ENCODE measurements at places on chromosomes 1 and 21. TPM values are rescaled to one million over a fixed set of nuclear protein-coding genes. Genes with fewer than 3 reads are reported as not detected.
A peak's percentile ranks its signal among the peaks of the same experiment; 100 is the strongest.

DNA sequence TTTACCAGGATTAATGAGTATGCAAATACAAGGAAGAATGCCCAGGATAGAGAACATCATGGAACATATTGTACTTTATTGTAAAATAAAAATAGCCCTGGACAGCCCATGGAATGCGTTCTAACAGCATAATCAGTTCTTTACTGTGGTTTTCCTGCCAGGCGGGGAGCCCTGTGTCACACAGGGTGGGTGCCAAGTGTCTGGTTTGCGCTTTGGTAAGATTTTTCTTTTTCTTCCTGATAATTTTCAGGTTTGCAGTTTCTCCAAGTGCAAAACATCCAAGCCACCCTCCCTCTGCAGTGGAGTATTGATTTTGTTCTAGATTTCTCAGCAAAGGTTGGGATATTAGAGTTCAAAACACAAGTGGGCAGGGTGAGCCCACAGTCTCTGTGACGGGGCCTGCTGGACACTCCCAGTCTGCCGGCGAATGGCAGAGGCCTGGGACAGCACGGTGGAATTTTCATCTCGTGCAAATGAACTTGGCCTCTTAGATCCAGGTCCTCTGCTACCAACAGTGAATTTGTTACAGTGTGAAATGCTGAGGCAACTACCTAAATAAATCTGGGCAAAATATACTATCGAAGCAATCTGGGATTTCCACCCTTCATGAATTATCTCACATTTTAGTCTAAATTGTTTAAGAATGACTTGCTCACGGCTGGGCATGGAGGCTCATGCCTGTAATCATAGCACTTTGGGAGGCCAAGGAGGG is 15.6 kb upstream of the KCNJ15 start:
- DNase-seq = no peak

DNA sequence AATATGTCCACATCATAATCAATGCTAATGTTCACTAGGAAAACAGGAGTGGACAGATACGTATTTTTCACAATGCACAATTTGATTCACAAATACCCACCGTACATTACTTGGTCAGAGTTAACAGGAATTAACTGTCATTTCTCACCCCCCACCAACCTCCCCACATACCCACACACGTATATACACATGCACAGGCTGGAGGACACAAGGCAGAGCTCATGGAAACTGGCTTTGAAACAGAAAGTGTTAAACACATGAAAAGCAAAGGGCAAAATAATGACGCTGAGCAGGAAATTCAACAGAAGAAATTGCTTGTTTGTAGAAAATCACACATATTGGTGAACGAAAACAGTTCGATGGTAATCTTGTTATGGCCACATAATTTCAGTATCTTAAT is 188.4 kb upstream of the DMRTA2 start:
- no peak for DNase-seq

BTG3 gene
- 50.6 TPM for total RNA-seq

RHD gene
- total RNA-seq = not detected

- no peak for DNase-seq
Observed at GRCh38 chr1:155695072-155695471, 6.2 kb downstream of the DAP3 start.

GRCh38 chr1:106956721-106957120 is 99.8 kb upstream of the PRMT6 start:
- DNase-seq = no peak

DNA sequence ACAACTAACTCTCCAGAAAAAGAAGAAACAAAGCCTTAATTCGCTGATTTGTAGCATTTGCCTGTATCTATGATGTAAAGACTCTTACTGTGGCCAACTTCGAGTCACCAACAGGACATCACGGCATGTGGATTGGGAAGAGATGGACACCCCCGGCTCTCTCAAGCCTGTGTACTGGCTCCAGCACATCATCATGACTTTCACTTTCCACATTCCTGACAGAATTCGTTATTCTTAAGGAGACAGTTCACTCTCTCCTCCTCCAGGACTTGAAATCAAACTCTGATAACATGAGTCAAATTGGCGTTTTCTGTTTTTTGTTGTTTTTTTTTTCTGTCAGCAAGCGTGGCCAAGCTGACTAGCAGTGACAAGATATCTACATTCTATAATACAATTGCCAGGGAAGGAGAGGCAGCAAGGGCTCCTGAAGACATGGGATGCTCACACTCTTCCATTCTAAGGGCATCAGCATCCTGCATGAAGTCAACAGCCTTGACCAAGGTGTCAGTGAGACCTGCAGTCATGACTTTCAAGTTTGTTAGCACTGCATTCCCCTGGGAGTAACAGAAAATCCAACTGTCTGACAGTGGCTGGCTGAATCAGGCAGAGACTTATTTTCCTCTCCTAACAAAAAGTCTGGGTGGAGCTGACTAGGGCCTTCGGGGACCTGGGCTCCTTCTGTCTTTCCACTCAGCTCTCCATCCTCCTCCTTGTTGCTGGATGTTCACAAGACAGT is 13.3 kb upstream of the TRAF3IP3 start:
- DNase-seq = peak; percentile 31

GRCh38 chr1:11337580-11338073 is 64.6 kb downstream of the UBIAD1 start:
- DNase-seq = no peak

- DNase-seq = no peak
Observed at GRCh38 chr1:47711848-47712492, 274.1 kb downstream of the FOXD2 start.

AMPD1 gene
- not detected for total RNA-seq

TNFRSF4 gene
- total RNA-seq = not detected

DNA sequence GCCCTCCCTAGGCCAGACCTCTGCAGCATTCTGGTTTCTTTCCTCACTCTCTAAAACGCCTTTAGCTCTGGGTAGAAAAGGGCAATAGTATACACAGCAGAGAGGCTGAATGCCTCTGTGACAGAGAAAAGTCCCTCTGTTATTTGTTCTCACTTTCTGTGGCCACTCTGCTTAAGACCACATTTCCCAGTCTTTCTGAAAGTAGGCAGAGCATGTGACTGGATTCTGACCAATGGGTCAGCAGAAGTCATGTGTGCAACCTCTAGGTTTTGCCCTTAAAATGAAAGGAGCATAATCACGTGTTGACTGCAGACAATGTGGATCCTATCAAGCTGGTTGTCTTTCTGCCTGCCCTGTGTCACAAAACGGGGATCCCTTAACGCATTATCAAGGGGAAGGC is 79.7 kb upstream of the MARK1 start:
- no peak for DNase-seq

DNA sequence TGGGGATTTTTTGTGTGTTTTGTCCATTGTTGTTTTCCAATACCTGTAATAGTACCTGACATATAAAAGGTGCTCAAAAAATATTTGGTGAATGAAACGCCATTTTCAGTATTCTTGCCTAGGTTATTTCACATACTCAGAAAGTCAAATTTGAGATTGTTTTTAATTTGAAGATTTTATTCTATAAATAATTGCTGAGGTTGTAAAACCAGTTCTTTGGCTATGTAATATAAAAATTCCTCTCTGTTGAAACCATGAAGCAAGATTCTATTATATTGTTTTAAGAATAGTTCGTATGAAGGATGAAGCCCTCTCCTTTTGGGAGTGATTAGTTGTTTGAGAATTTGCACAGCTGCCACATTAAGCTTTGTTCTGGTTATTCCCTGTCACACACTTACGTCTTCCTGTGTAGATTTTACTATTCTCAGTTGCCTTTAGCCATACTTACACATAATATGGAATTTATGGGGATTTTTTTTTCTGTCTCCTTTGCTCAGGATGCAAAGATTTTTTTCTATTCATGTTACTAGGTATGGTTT is 60.2 kb upstream of the MPC2 start:
- DNase-seq = no peak

- no peak for DNase-seq
Observed at GRCh38 chr1:221834698-221835513, 93.0 kb upstream of the DUSP10 start.

MAP1LC3C gene
- not detected for total RNA-seq

- no peak for DNase-seq
Observed at GRCh38 chr1:151325231-151325630, 2.0 kb downstream of the PI4KB start.

DNA sequence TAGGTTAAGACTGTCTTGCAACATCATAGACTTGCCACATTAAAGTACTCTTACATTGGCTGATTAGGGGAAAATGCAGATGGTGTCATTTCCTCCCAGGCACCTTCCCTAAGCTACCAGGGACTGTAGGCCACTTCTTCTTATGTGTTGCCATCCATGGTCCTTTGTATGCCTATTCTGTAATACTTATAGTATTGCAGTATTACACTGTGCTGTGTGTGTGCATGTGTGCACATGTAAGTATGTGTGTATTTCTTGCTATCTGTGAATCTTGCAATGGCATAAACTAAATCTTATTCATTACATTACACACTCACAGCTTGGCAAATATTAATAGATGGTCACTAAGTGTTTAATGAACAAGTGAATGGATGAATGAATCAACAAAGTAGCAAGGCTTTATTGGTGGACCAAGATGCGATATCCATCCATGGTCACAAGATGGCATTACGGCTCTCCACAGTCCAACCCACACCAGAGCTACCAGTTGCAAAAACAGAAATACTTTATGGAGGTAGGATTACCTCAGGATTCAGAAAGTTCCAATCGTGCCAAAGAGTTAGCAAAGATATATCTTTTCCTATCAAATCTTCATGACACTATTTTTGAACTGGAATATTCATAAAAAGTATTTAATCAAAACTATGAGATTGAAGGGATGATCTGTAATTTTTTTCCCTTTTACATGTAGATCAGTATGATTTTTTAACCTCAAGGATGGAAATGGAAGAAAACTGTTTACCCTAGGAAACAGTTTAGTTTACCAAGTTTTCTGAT is 160.2 kb downstream of the DENND1B start:
- peak; percentile 19 for DNase-seq

SERPINC1 gene
- not detected for total RNA-seq

DNA sequence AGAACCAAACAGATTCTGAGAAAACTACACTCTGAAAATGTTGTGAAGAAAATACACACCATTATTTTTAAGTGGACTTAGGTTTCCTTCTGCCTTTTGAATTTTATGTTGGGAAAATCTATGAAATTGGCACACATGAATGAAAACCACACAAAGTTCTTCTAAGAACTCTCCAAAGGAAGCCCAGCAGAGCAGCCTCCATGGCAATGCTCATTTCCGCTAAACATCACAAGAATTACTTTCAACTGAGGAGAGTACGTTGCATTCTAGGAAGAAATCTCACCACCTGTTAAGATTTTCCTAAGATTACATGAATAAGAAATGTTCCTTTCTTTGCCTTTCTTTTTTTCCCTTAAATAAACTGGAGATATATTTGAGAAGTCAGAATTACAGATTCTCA is 154.2 kb downstream of the BARHL2 start:
- DNase-seq = no peak

GRCh38 chr1:29758781-29759499 is 522.6 kb downstream of the PTPRU start:
- peak; percentile 47 for DNase-seq

Data from Caki2 (cell line).